CD4-positive, alpha-beta T cell treated with Interleukin-6 at 100 ng/mL for 8 hours (primary cell): ENCODE measurements at places on chromosomes 6 and 20.

GRCh38 chr6:20436719-20437118 is 35.0 kb downstream of the E2F3 start:
- no peak for DNase-seq

GRCh38 chr6:63740709-63741108 is 105.1 kb downstream of the PHF3 start:
- no peak for DNase-seq

- no peak for DNase-seq
These were observed 31.6 kb upstream of the CHRNA4 start for GRCh38 chr20:63392465-63393365.

GRCh38 chr6:46014511-46015118 is 1.0 kb downstream of the CLIC5 start:
- DNase-seq, result peak; percentile 31

DNA sequence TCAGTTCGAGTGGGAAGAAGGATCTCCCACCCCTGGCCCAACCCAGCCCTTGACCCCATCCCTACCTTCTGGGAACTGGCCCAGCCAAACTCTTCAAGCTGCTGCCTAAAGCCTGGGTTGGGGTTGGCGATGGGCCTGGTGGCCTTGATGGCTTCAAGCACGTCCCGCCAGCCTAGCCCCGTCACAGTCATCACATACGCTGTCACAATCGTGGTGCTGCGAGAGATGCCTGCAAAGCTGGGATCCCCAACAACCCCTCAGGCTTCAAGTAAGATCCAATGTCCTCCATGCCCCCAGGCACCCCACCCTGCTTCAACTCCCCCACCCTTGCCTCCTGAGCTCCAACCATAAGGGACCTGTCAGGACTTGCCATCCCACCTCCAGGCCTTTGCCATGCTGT is 7.8 kb downstream of the DUSP15 start:
- no peak for DNase-seq

- no peak for DNase-seq
These were observed 169.3 kb upstream of the JARID2 start for GRCh38 chr6:15076565-15076964.

GRCh38 chr20:9759392-9759791 is 79.5 kb downstream of the PAK5 start:
- no peak for DNase-seq

GRCh38 chr6:149250951-149251350 is 66.6 kb upstream of the TAB2 start:
- DNase-seq, result no peak

GRCh38 chr6:36888654-36889481 is 3.1 kb downstream of the C6orf89 start:
- DNase-seq, result no peak

DNA sequence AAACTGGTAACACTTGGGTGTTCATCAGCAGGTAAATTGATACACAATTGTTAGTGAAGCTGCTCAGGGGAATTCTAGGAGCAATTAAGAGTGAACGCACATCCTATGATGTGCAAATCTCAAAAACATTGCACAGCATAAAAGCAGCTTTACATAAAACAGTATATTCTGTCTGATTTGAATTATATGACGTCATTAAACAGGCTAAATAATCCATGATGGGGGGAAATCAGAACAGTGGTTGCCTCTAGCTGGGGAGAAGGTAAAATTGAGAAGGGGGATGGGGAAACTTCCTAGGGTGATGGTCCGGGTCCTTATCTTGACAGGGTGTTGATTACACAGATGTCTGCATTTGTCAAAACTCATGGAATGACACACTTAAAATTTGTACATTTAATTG is 17.3 kb upstream of the THBD start:
- DNase-seq, result no peak

DNA sequence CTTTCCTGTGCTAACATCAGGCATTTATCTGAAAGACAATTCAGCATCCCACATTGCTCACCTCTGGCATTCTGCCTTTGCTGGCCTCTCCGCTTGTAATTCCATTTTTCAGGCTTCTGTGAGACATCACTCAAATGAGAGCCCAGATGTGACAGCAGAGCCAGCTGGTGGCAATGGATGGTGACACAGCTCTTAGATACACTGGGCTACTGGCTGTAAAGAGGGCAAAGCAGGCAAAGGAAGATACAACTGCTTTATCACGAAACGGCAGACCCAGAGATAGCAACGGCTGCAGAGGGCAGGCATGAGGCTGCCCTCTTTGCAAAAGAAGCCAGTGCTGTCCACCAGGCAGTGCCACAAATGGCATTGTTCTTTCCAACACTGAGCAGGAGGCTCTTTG is 329.8 kb downstream of the KIF16B start:
- DNase-seq, result no peak

- peak; percentile 67 for DNase-seq
These were observed 16.1 kb upstream of the SERPINB1 start for GRCh38 chr6:2857580-2858337.

- peak; percentile 6 for DNase-seq
These were observed 374.4 kb downstream of the UTRN start for GRCh38 chr6:144659202-144660182.

DNA sequence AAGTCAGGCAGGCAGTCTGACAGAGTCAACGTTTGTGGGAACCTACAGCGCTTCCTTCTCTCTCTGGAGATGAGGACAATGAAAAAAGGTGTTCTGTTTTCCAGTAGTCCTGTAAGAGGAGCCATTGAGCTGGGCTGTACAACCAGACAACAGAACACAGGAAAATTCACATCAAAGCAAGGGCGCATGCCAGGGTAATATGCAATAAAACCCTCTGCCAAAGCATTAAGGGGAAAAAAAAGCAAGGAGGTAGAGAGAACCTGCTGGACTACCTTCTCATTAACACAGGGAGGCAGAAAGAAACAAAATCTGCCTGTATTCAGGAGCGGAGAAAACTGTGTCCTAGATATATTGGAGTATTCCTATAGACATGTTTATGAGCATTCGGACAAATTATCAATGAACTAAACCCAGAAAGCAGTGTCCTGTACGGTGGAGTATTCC is 1.3 kb downstream of the RNF24 start:
- peak; percentile 57 for DNase-seq

- DNase-seq, result no peak
These were observed 726.6 kb downstream of the RFPL4B start for GRCh38 chr6:113073611-113074191.

- DNase-seq, result no peak
These were observed 110.3 kb upstream of the MAP3K4 start for GRCh38 chr6:160881148-160881808.

DNA sequence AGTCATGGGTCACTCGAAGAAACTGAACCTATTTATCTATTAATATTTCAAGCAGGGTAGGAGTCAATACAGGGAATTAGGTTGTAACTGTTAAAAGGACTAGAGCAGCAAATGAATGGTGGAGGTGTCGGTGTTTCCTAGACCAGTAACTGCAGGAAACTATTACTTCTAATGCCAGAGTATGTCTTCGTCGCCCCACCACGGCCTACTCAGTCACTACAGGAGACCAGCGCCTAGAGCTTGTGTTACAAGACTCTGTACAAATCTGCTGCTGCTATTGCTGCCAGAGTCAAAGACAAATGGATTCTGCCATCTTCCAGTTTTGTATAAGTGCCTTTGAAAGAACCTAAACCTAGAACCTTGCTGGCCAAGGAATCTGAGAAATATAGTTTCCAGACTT is 343.9 kb downstream of the SOX4 start:
- DNase-seq, result no peak

DNA sequence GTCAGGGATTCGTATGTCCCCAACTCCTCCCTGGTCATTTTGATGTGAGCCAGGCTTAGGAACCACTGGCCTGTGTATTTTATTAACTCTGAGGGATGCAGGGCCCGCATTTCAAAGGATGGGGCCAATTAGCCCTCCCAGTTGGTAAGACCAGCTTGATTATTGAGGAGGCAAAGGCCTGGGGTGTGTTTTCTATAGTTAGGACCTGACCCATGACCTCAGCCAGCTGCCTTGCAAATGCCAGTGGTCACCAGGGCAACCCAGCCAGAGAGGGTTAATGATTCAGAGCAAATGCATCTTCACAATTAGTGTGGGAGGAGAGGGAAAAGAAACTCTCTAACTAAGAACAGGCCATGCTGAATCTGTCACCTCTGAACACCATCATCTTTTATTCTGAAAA is 835.4 kb downstream of the MAFB start:
- DNase-seq, result no peak

DNA sequence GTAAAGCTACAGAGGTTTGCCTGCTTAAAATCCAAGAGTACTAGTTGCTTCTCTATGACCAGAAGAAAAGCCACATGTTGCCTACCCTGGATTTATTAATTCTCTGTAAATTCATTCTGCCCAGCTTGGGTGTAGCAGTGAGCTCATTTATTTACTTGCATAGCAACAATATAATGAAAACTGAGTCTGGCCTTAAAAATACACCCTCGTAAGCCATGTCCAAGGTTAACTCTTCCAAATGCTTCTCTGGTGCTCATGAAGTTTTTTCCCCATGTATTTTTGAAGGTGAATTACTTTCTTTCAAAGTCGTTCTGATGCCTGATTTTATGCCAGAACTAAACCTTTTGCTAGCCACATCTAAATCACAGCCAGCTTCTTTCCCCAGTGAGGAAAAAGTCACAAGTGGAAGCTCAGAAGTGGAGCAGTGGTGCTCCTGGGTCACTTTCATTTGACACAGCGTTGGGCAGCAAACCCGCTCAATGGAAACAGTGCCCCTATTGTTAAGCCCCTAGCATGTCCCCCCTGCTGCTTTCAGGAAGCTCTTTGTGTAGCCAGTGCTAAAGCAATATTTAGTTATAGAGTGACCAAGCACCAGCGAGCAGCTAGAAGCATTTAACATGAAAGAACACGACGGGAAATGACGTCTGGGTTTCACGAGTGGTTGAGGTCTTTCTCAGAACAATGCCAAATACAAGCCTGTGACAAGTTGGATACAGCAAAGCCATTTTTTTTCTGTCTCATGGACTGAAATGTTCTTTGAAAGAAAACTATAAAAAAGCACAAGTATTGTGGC is 29.8 kb downstream of the NEDD9 start:
- DNase-seq, result peak; percentile 12

- no peak for DNase-seq
These were observed 154.4 kb upstream of the STMND1 start for GRCh38 chr6:16947375-16948015.

DNA sequence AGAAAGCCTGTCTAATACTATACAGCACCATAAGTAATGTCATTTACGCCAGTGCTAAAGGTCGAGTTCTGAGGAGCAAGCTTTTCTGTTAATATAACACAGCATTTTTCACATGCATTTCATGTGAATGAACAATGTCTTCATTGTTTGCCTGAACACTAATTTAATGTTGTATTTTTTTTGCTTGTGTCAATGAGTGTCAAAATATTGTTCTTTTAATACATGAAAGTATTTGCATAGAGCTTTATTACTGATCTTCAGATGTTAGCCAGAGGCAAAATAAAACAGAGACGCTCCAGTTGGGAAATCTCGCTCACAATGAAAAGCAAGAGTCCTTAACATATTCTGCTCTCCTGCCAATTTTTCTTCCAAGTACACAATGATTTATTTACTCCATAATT is 151.8 kb downstream of the FOXC1 start:
- no peak for DNase-seq

DNA sequence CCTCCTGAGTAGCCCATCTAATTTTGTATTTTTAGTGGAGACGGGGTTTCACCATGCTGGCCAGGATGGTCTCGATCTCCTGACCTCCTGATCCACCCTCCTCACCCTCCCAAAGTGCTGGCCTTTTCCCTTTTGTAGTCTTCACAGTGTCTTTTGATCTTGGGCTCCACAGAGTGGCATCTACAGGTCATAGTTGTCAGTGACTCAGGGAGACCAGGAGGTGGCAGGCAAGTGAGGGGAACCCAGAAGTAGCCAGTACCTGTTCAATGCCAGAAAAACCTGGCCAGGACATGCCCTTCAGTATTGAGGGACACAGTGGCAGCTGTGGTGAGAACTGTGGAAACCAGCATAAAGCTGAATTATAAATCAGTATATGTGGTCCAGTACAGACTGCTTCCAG is 19.6 kb downstream of the RPP21 start:
- no peak for DNase-seq

GRCh38 chr6:25919657-25920056 is 10.8 kb downstream of the SLC17A2 start:
- DNase-seq, result no peak

DNA sequence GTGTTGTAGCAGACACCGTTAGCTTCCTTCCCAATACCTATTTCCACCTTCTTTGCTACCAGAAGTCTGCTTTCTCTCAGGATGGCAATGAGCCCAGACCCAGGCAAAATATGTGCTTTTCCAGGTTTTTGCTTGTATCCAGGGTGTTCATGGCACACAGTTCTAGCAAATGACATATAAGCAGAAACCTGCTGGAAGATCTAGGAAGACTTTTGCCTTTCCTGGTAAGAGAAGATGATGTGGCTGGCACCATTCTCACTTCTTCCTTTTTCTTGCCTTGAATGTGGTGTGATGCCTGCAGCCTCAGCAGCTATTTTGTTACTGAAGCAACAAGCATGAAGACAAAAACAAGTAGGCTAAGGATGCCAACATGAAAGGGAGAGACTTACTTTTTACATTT is 19.2 kb upstream of the TBC1D22B start:
- DNase-seq, result no peak

DNA sequence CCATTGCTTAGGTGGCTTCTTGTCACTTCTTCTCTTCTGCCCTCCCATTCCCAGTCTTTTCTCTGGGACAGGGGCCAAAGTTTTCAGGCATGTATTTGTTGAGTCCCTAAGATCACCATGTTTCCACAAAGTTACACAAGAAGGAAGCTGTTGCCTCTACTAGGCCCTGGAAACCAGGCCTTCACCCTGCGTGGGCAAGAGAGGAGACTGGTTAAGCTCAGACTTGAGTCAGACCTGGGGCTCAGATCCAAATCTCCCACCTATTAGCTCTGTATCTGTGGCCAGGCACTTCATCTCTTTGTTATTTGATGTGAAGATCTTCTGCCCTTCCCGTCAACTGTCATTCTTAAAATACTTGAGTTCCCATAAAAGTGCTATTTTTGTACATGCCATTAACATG is 154.6 kb downstream of the SASH1 start:
- DNase-seq, result no peak

GRCh38 chr6:106360410-106360988 is at the start of gene CRYBG1:
Gene CRYBG1 (plus strand): TSS chr6:106360717. CDS start chr6:106360909, 192 bp downstream.
- peak; percentile 54 for DNase-seq

GRCh38 chr6:157825243-157825904 is 2.3 kb downstream of the SNX9 start:
- DNase-seq, result no peak

DNA sequence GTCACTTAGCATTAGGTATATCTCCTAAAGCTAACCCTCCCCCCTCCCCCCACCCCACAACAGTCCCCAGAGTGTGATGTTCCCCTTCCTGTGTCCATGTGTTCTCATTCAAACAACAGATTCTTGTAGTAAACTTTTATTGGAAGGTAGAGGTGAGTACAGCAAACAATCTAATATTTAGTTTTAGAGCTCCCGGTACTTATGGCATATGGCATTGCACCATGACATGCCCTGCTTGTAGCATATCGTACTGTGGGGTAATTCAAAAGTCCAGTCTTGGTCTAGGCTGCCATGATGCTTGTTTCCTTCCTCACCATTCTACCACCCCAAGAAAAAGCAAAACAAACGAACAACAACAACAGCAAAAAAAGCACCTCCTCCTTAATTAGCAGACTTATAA is 289.5 kb downstream of the ZNF217 start:
- DNase-seq, result no peak
